ENCODE measurements at places on chromosomes 13 and 19. TPM values are rescaled to one million over a fixed set of nuclear protein-coding genes. Genes with fewer than 3 reads are reported as not detected.

Gene POGLUT2
- 22.5 TPM for total RNA-seq

DNA sequence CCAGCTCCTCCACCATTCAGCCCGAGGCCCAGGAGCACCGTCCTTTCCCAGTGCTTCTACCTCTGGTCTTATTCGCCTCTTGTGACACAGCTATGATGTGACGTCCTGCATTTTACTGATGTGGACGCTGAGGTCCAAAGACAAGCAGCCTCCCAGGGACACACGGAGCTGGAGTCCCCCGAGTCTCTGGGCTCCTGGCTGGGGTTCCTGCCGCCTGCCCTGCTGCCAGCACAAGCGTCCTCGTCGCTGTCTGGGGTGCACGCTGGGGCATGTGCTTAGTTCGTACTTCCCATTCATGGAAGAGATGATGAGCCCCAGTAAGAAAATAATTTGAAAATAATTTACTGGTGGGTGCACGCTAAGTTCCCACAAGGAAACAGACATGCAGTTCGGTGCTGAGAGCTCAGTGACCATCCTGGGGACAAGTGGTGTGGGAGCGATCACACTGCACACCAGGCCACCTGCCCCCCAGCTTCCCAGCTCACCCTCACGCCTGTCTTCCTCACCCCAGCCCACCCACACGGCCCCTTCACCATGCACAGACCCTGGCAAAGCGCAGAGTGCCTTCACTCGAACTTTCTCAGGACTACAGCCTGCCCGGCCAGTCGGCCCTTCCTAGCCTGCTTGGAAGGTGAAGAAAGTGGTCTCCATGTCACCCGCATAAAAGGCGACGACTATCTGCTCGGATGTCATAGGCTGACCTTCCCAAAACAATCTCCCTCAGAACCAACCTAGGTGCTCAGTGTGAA is 14.2 kb upstream of the CFAP97D2 start:
- DNase-seq = no peak

- DNase-seq = no peak
Measured at GRCh38 chr13:107299717-107300116, 731.8 kb upstream of the ARGLU1 start.

GRCh38 chr13:104281910-104282309 is 1215.7 kb upstream of the SLC10A2 start:
- DNase-seq = no peak

DNA sequence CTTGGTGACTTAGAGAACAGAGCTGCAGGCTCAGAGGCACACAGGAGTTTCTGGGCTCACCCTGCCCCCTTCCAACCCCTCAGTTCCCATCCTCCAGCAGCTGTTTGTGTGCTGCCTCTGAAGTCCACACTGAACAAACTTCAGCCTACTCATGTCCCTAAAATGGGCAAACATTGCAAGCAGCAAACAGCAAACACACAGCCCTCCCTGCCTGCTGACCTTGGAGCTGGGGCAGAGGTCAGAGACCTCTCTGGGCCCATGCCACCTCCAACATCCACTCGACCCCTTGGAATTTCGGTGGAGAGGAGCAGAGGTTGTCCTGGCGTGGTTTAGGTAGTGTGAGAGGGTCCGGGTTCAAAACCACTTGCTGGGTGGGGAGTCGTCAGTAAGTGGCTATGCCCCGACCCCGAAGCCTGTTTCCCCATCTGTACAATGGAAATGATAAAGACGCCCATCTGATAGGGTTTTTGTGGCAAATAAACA is 9.9 kb downstream of the APOC1 start:
- no peak for DNase-seq
